Cardiac fibroblast (primary cell): ENCODE measurements at places on chromosomes 6 and 20.

DNA sequence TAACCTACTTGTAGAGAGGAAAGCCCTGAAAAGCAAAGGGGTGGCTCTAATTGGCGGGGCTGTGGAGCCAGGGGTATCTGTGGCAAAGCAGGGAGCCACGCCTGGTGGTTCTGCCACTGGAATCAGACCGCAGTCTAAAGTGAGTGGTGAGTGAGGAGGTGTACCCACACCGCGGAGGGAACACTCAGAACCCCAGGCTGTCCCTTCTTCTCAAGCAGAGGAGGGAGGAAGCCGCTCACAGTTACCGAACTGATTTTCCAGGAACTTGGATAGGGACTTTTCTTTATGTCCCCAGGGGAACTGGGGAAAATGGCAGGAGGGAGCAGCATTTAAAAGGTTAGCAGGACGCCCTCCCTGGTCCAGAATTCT is 287.2 kb downstream of the TAF4 start:
- DNase-seq, result no peak

GRCh38 chr6:110439356-110439755 is 24.0 kb upstream of the DDO start:
- DNase-seq, result no peak

- DNase-seq, result no peak
Measured at GRCh38 chr6:125843593-125843992, 52.8 kb downstream of the NCOA7 start.

DNA sequence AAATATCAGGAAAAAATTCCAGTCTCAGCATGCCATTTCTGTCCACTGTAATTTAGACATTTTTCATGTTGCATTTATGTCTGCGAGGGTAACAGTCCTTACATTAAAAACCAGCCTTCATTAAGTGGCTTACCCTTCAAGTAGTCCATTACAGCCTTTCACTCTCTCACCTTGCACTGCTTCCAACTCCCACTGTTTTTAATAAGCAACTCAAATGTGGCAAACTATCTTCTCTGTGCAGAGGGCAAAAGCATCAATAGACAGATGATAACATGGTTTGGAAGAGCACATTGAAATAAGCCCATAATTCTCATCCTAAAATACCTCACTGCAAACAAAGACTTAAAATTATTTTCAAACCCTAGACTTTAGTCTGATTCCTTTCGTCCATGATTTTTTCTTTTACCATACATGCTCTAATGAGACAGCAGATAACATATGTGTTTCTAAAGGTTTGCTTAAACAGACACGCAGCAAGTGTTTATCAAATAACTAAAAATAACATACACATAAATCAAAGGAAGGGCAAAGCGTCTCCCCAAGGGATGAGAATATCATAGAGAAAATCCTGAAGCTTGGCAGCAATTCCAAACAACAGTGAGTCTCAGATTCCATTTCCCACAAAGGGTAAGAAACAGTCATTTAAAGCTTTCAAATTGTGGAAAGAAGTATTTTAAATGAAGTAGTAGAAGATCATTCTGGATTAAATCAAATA is 130.4 kb downstream of the PTPRK start:
- peak; percentile 7 for DNase-seq

GRCh38 chr20:25136643-25137559 is 55.0 kb upstream of the VSX1 start:
- peak; percentile 87 for DNase-seq

DNA sequence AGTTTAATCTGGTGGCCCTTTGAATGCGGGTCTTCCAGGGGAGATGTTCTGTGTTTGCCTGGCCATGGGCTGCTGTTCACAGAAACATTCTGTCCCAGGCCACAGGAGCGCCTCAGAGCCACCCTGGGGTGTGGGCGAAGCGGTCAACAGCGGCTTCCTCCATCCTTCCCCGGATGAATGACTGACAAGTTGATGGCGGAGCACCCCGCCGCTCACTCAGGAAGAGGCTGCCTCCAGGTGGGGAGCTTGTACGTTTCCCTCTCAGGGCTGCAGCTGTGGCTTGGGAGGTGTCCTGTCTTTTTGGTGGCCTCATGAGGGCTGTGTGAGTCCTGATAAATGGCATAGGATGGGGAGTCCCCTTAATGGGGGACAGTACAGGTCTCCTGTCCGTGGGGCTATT is 178.4 kb downstream of the NRN1 start:
- no peak for DNase-seq

DNA sequence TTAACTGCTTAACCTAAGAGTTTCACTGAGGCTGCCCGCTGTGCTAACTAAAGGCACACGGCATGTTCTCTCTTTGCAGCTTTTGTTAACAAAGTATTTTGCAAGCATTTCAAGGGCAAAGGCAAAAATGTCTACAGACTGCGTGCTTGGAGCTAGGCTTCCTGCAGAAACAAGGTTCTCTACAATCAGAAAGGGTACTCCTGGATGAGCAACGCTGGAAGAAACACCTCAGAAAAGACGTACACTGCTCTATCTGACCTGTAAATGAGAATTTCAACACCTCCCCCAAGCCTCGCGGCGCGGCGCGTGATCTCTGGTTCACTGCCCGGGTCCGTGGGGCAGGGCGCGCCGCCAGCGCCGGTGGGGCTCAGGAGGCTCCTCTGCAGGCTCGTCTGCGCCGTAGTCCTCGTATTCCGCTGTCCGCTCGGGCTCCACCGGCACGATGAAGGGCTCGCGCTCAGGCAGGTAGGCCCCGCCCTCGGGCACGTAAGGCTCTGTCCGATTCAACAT is 120.9 kb downstream of the COL12A1 start:
- no peak for DNase-seq

DNA sequence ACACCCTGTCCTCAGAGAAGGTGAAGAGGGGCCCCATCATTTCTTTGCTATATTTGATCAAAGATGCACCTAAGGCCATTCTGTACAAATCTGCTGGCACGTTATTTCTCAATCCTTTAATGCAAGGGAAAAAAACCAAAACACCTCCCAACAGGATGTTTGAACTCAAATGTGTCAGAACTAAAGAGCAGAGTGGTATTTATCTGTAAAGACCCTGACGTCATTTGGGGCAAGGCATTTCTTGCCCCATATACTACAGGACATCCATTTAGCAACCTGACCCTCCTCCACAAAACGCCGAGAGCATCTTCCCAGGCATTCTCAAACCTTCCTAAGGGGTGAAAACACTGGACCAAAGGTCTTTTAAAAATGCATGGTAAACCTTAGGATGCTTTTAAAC is 50.8 kb downstream of the ZMYND8 start:
- peak; percentile 79 for DNase-seq

DNA sequence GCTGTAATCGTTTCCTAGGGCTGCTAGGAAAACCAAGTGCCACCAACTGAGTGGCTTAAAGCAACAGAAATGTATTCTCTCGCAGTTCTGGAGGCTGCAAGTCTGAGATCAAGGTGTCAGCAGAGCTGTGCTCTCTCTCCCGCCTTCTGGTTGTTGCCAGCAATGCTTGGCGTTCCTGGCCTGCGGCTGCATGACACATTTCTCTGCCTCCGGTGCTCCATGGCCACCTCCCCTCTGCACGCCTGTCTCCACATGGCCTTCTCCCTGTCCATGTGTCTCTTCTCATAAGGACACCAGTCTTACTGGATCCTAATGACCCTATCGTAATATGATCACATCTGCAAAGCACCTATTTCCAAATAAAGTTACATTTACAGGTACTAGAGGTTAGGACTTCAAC is 91.7 kb upstream of the AKAP12 start:
- no peak for DNase-seq
